ENCODE measurements at places on chromosomes 1 and 21.

GRCh38 chr1:163130225-163130856 is 61.2 kb downstream of the RGS4 start:
- no peak for DNase-seq

DNA sequence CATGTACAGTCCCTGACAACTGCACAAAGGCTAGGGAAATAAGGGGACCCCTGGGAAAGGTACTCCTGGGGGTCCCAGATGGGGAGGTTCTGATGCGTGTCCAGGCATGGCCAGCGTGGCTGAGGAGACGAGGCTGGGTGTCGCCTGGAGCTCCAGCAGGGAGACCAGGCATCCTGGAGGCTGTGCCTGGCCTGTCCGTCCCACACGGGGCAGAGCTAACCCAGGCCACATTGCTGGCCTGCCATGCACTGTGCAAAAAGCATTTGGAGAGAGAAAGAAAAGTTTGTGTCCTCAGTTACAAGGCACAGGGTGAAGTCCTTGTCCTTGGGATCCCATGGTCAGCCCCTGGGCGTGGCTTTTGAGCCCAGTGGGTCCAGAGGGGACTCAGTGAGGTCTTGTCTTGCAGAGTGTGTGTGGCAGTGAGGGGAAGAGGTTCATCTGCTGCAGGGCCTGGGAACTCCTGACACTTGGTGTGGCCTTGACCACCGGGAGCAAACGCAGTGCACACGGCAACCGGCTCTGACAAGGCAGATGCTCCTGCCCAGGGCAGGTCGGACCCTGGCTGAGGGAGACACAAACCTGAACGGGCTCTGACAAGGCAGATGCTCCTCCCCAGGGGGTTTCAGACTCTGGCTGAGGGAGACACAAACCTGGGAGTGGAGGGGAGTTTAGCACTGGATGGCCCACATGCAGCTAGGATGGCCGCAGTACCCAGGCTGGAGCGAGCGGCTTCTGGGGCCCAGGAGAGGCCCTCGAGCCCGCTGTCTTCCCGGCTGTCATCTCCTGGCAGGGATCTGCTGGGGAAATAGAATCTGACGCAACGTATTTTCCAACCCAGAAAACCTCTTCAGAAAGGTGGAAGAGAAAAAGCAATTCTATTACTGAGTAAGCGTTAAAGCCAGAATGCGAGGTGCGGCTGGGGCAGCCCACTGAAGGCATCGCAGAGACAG is 37.3 kb upstream of the COL18A1 start:
- no peak for DNase-seq

DNA sequence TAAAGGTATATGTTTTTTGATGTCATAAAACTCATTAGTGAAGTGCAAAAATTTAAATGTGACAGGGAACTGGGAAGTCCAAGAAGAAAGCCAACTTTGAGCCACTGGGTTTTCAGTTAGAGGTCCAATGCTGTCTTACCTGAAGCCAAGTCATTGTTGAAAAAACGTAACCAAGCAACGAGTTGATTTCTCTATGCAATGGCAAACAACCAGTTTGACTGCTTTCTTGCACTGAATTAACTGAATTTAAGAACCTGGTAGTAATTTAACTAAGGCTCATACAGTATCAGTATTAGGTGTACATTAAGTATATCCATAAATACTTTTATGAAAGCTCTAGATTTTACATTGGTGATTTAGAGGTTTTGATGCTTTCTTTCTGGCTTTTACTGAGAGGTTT is 20.2 kb upstream of the S1PR1 start:
- no peak for DNase-seq

DNA sequence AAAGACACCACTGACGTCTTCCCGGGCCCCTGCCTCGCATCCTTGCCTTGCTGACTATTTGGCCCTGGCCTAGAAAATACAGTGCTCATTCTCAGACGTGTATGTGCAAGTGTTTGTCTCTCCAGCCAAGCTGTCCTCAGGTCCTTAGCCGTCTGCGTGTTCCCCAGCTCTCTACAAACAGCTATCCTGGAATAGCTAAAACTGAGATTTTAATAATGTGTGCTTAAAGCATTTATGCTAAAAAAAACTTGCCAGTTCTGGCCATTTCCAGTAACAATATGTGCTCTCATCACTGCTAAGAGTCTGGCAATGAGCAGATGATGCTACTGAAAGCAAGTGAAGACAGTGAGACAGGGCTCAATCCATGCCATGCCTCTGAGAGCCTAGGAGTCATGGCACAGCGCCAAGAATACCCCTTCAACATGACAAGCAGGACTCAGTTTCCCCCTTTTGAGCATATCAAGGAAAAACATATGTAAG is 55.7 kb downstream of the IRF2BP2 start:
- no peak for DNase-seq

DNA sequence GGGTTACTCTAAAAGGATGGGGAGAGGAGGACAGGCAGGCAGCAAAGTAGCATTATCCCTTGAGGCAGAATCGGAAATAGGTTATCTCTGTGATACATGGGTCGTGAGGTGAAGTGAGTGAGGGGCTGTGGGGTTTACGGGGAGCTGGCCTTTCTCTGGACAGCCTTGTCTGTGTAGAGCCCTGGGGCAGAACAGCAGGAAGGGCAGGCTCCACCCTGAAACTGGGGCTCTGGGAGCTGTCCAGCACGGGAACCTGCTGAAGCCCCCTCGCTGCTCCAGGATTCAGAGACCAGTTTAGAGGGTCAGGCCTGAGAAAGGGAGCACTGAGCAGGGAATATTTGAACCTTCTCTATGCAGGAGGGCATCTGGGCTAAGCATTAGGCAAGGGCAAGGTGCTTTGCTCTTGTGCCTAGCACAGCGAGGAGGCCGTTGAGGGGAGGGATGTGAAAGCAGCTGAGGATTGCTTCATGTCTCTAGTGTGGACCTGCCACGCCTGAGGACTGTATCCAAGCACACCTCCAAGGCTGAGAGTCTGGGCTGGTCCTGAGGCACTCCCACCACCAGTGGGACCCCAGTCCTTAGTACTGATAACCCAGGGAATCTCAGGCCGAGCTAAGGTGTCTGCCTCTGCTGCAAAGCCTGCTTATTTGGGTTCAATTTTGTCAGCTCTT is 55.8 kb downstream of the NAV1 start:
- no peak for DNase-seq

- DNase-seq: no peak
Measured at GRCh38 chr1:215594640-215595039, 27.5 kb downstream of the KCTD3 start.

DNA sequence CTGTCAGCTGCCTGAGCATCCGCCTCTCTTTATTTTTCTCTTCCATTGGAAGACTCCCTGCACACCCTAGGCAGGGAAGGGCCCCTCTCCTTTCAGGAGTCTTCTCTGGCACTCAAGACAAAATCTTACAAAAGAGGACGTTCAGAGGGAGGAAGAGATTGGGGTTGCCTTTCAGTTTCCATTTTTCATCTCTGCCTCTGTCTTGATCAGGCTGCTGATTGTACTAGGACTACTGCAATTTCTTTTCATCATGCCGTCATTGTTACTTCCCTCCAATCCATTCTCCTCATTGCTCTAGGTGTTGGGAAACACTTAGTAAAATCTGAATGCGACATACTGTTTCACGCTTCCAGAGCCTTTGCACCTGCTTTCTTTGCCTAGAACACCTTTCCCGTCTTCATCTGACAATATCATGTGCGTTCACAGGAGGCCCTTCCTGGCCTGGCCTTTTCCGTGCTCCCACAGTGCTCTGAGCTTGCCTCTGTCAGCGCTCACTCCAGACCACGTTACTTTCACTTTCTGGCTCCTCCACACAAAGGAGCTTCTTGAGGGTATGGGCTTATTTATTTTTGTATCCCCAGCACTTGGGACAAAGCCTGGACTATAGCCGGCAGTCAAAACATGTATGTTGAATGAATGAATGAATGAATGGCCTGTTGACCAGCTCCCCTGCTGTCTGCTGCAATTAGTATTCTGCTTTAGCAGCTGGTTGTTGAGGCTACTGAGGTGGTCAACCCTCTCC is 10.9 kb downstream of the LRRC71 start:
- DNase-seq: no peak

DNA sequence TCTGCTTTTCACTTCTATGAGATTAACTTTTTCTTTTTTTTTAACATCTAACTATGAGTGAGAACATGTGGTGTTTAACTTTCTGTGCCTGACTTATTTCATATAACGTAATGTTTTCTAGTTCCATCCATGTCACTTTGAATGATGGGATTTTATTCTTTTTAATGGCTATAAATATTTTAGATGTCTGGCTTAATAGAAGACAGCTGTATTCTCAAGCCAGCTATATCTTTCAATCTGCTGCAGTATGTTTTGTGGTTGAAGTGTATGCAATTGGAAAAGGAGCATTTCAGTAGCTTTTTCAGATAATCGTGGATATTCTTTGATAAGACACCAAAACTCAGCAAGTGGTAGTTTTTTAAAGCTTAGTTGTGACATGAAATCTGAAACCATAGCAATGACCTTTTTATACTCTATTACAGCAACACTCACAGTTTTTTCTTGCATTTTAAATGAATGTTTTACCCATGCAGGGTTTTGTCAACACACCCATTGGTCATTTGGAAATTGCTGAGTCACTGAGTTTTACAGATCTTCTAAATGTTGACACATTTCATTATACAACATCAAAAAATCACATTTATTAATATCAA is 5.7 kb upstream of the SVBP start:
- no peak for DNase-seq

GRCh38 chr1:82578086-82578726 is 777.5 kb downstream of the ADGRL2 start:
- DNase-seq: no peak

DNA sequence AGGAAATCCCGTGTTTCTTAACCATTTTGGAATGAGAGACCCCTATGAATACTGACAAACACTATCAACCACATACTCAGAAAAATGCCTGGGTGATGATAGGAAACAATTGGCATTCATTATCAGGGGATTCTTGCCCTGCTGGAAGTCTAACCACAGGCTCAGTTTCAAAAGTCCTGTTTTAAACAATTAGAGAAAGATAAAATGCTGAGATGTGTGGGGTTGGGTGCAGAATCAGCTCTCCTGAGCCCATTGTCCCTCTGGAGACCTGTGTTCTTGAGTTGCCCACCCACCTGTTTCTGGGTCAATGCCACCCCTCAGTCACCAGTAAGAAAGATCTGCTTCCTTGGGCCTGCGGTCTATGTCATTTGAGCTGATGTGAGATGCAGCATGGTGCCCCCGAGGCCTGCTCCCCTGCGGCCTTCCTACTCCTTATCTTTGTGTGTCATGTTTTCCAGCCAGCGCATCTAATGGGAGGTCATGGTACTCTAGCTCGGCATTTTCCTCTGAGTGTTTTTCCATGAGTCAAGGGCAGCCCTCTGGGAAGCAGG is 130.3 kb upstream of the PLXNA2 start:
- DNase-seq: no peak

DNA sequence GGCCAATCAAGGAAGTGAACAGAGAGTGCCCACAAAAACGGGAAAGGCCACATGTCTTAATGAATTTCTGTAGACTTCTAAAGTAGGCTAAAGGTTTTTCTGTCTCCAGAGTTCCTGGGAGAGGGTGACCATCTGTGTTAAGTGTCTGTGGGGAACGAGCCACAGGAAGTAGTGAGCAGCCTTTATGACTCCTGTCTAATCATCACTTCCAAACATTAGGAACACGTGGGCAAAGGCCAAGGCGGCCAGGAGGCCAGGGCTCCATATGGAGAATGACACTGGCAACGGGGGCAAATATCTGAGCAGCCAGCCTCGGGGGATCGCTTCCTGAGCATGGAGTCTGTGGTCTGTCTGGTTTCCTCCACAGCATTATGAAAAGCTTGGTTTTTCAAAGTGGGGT is 7.1 kb downstream of the FAM89A start:
- DNase-seq: no peak

- no peak for DNase-seq
Measured at GRCh38 chr1:101444873-101445618, 208.2 kb downstream of the S1PR1 start.

DNA sequence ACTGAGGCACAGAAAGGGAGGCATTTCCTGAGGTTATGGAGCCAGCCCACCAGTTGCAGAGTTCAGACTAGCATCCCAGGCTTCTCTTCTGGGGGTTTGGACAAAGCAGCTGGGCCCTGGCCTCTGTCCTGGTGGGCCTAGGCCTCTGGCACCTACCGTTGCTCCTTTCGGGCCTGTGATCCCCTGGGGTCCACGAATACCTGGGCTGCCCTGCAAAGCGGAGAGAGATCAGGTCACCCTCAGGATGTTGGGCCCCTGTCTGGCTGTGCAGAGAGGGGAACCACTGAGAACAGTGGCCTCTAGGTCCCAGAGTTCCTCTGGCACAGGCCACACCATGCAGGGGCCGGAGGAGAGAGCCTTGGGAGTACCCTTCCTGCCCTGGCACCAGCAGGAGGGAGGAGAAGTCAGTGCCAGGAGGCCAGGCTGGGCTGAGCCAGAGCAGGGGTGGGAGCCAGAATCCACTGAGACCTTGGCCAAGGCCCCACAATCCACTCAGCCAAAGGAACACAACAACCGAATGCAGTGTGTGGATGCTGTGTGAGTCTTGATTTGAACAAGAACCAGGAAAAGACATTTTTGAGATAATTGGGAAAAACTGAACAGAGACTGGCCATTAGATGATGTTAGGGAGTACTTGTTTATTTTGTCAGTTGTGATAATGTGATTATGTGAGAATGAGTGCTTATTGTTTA is 8.9 kb downstream of the COL9A2 start:
- DNase-seq: no peak

DNA sequence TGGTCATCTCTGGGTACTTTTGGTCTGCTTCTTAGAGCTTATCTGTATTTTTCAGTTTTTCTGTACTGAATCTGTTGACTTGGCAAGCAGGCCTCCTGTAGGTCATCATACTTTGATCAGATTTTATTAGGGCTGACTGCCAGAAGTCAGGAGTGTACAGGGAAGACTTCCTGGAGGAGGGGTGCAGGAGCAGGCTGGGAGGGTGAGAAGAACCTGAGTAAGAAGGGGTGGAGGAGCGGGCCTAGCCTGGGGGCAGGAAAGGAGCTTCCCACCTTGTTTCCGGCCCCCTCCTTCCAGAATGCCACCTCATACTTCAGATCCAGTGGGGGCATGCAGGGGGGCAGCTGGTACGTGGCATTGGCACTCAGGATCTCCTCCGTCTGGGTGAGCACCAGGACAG is 18.3 kb upstream of the IL22RA1 start:
- no peak for DNase-seq

DNA sequence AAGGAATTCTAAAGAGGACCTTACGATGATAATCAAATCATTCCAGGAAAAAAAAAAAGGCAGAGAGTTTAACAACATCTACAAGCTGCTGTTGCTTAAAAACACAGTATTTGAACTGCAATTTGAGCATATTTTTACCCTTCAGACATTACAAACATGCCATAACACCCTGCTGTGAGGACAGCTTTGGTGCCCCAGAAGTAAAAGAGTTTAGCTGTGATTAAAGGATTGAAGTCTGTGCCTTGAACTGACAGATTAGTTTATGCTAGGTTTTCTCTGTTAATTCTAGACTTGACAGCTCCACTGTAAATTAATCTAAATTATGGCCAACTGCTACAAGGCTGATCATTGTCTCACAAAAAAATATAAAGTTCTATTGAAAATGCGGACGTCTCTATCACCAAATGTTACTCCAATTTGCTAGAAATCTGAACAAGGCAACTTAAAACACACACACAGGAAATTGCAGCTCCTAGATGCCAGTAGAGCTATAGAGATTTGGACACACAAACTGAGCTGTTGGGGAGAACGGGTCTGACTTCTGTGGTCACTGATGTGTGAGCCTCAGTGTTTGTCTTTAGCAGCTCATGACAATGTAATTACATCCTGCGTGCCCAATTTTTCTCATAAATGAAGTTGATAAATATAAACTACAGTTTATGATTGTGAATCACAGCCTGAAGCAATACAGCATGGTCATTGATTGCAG is 217.9 kb downstream of the NTNG1 start:
- no peak for DNase-seq

GRCh38 chr1:160722726-160723125 is 11.1 kb upstream of the CD48 start:
- DNase-seq: no peak

- no peak for DNase-seq
Measured at GRCh38 chr1:109883248-109883955, 27.2 kb upstream of the CSF1 start.
